Sigmoid colon (tissue), 7 donors: ENCODE measurements at places on chromosomes 11 and 22. TPM values are rescaled to one million over a fixed set of nuclear protein-coding genes. Genes with fewer than 3 reads are reported as not detected.

The RASSF10 gene
- polyA plus RNA-seq: 0.60 TPM

The MRGPRX3 gene
- polyA plus RNA-seq: not detected

The CCDC15 gene
- 0.46 TPM for polyA plus RNA-seq

The KCNJ5 gene
- 0.60 TPM for polyA plus RNA-seq

The OR6A2 gene
- not detected for polyA plus RNA-seq

The CLDN5 gene
- polyA plus RNA-seq: 63.3 TPM

The GGT5 gene
- polyA plus RNA-seq: 4.8 TPM

The PRAME gene
- not detected for polyA plus RNA-seq

The CECR2 gene
- polyA plus RNA-seq: 0.60 TPM

The ZNRF3 gene
- 3.9 TPM for polyA plus RNA-seq

The RHOD gene
- polyA plus RNA-seq: 11.4 TPM

The PTH gene
- not detected for polyA plus RNA-seq

The IFITM10 gene
- not detected for polyA plus RNA-seq

The ANO1 gene
- polyA plus RNA-seq: 0.60 TPM

The OR5AL1 gene
- not detected for polyA plus RNA-seq

The EPS8L2 gene
- 153 TPM for polyA plus RNA-seq

The TMPRSS13 gene
- polyA plus RNA-seq: 1.4 TPM

The PATL1 gene
- polyA plus RNA-seq: 21.2 TPM

The PLAAT5 gene
- not detected for polyA plus RNA-seq

The BDNF gene
- not detected for polyA plus RNA-seq

The CD6 gene
- 0.23 TPM for polyA plus RNA-seq

The KIAA0930 gene
- 14.4 TPM for polyA plus RNA-seq

The SLC35E4 gene
- 2.1 TPM for polyA plus RNA-seq

The SBF2 gene
- polyA plus RNA-seq: 12.0 TPM

The EHF gene
- 151 TPM for polyA plus RNA-seq

The GDPD4 gene
- not detected for polyA plus RNA-seq

The ZNF214 gene
- polyA plus RNA-seq: 1.2 TPM

The UCP3 gene
- polyA plus RNA-seq: 0.23 TPM

The KCNJ1 gene
- polyA plus RNA-seq: not detected

The MMP13 gene
- polyA plus RNA-seq: not detected

The RFPL3 gene
- not detected for polyA plus RNA-seq

The MUC2 gene
- polyA plus RNA-seq: 22.8 TPM

The MS4A15 gene
- polyA plus RNA-seq: not detected

The BRD1 gene
- 21.5 TPM for polyA plus RNA-seq

The NXPE1 gene
- polyA plus RNA-seq: 36.3 TPM
